ENCODE measurements at places on chromosomes 1 and 21.
A peak's percentile ranks its signal among the peaks of the same experiment; 100 is the strongest.

DNA sequence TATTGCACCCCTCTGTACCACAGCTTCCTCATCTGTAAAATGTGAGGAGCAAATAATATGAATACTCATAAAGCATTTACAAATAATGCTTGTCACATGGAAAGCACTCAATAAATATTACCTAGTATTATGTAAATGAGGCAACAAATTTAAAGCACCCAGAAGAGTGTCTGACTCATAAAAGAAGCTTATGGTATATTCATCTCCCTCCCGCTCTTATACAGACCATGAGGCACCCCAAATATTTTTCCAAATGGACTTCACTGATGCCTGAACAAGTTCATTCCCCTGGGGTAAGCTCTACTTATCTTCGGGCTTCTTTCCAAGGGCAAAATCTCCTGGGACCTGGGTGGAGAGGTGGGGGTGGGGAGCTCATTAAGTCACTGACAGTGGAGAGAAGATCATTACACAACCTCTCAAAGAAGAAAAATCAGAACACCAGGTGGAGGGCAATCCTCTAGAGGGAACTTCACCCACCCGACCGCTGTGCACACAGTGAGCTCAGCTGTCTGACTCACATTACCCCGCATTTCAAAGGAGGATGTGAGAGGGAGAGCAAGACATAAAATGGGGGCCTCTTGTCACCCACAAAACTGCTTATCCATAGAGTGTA lies 166.2 kb downstream of the ASTN1 start:
- no peak for DNase-seq

- DNase-seq, result peak; percentile 90
These were observed 47.6 kb upstream of the SAMD13 start for GRCh38 chr1:84253891-84254290.

GRCh38 chr21:19683492-19683891 lies 1279.9 kb upstream of the TMPRSS15 start:
- DNase-seq, result no peak

- DNase-seq, result no peak
These were observed 35.7 kb downstream of the C1orf216 start for GRCh38 chr1:35683012-35683411.

- DNase-seq, result no peak
These were observed 15.7 kb downstream of the VCAM1 start for GRCh38 chr1:100735244-100735643.

DNA sequence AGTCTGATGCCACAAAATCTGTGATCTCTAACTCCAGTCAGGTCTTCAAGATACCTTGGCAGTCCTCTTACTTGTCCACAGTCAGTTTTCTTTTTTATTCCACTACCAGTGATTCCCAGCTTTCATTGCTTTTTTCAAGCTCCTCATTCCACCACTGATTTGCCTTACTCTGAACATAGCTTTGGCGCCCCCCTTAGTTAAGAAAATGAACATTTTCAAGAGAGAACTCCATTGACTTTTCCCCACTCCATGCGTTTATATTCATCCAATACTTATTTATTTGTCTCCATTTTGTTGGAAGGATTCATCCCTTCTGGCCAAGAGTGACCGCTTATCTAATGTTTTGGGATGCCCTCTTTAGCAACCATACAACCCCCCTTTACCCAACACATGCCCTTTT lies 33.9 kb upstream of the IPO9 start:
- DNase-seq, result peak; percentile 66

DNA sequence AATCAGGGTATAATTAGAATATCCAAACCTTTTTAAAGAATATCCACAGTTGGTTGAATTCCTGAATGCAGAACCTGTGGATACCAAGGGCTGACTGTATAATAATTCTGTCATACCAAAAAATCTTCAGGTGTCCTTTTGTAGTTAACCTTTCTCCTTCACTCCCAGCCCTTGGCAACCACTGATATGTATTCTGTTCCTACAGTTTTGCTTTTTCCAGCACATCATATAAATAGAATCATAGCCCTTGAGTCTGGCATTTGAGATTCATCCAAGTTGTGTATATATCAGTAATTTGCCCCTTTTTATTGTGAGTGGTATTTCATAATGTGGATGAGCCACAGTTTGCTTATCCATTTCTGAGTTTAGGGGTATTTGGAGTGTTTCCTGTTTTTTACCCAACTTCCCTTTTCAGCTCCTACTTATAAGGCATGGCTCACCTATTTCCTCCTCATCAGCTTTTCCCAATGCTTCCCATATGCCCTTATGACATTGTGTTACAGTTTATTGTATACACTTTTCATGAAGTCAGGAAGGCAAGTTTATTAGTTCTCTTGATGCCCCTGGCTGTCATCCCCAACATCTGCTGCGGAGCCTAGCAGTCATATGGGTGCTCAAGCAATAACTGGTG lies 35.0 kb upstream of the AGO1 start:
- DNase-seq, result no peak

GRCh38 chr1:151994956-151995355 lies 1.3 kb upstream of the S100A10 start:
- DNase-seq, result no peak

GRCh38 chr1:41423511-41424191 lies 60.8 kb downstream of the EDN2 start:
- no peak for DNase-seq

DNA sequence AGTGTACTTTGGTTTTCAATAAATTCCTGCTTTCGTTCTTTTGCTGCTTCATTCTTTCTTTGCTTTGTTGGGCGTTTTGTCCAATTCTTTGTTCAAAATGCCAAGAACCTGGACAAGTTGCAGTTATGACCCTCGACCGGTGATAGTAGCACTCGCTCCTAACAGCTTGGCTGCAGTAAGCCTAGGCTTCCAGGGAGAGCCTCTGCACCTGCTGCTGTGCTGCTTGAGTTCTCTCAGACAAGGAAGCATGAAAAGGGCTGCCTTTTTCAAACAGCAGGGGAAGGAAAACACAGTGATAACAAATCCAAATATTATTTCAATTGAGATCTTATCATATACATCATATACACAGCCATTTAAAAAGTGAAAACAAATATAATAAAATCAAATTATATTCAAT lies 12.8 kb upstream of the RIPK4 start:
- DNase-seq, result no peak

DNA sequence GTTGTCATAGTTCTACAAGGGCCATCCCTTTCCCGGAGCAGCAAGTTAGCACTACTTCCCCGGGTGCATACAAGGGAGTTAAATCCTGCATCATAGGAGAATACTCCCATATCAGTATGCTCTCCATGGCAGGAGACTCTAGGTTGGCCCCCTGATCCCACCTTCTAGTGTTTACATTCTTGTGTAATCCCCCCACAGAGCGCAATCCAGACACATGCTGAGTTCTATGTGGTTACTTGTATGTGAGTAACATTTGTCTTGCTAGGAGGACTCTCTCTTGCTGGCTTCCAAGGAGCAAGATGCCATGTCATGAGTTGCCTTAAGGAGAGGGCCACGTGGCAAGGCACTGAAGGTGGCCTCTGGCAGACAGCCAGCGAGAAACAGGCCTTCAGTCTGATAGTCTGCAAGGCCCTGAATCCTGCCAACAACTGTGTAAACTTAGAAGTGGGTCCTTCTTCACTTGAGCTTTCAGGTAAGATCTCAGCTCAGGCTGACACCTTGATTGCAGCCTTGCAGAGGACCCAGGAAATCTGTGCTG lies 155.3 kb downstream of the CDC7 start:
- DNase-seq, result no peak

Data from COLO829 (cell line).